ENCODE measurements at places on chromosomes 2 and 18.

- no peak for DNase-seq
These were observed 327.2 kb downstream of the EN1 start for GRCh38 chr2:118520246-118520645.

DNA sequence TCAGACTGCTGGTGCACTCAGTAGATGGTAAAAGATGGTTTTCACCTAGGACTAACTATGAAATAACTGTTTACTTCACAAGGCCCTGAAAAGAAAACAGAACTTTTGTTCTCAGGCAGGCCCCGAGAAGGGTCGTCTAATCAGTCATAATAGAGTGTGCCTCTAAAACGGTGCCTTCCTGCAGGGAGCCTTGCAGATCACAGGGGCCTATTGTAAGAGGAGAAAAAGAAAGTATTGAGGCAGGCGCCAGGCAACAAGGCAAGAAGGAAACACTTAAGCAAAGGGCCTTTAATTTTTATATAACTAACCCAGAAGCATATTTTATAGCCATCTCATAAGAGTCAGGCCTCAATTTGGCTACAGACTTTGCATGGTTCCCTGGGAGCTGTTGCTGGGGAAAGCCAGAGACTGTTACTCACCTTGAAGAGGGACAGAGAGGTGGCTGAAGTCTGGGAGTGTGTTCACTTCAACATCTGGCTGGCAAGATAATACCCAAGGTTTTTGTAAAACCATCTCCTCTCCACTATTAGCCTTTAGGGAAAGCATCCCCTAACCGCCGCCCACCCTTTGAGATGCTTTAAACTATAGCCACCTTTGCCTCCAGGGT lies 117.1 kb downstream of the PRPF40A start:
- DNase-seq: no peak

- DNase-seq: no peak
These were observed 216.7 kb upstream of the STON1 start for GRCh38 chr2:48313036-48313877.

DNA sequence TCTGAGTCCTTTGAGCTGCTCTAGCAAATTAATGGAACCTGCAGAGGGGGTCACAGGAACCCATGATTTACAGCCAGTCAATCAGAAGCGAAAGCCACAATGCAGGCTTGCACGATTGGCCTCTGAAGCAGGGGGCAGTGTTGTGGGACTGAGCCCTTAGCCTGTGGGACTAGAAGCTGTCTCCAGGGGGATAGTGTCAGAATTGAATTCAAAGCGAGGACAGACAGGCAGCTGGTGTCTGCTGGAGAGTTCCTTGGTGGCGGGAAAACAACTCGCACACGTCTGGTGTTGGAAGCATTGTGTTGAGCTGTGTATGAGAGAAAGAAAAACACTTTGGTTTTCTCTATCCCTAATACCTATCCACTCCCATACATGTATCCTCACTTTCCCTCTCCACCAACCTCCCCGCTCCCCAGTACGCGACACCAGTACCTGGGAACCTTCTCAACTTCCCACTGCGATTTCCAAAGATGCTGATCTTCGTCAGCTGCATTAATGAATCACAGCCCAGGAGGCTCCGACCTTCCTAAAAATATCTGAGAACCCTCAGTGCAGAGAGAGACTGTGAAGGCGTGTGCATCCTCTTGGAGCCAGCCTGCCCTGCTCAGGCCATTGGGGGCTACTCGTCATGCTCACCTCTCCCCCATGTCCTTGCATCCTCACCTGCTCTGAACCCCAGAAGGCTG lies 88.2 kb downstream of the HS1BP3 start:
- no peak for DNase-seq

DNA sequence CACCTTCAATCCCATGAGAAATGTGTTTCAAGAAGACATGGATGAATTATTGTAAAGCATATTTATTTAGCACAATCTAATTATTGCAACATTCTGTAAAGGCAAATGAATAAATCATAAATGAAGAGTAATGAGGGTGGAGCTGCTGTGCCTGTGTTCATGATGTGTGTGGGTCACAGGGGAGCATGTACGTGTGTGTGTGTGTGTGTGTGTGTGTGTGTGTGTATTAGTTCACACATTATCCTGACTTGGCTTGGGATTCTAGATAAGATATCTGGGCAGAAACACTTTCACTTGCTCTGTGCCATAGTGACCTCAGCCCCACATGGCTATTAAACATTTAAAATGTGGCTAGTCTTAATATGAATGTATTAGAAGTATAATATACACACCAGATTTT lies 361.8 kb downstream of the ALK start:
- no peak for DNase-seq

- no peak for DNase-seq
These were observed 21.3 kb upstream of the ALLC start for GRCh38 chr2:3636586-3637310.

DNA sequence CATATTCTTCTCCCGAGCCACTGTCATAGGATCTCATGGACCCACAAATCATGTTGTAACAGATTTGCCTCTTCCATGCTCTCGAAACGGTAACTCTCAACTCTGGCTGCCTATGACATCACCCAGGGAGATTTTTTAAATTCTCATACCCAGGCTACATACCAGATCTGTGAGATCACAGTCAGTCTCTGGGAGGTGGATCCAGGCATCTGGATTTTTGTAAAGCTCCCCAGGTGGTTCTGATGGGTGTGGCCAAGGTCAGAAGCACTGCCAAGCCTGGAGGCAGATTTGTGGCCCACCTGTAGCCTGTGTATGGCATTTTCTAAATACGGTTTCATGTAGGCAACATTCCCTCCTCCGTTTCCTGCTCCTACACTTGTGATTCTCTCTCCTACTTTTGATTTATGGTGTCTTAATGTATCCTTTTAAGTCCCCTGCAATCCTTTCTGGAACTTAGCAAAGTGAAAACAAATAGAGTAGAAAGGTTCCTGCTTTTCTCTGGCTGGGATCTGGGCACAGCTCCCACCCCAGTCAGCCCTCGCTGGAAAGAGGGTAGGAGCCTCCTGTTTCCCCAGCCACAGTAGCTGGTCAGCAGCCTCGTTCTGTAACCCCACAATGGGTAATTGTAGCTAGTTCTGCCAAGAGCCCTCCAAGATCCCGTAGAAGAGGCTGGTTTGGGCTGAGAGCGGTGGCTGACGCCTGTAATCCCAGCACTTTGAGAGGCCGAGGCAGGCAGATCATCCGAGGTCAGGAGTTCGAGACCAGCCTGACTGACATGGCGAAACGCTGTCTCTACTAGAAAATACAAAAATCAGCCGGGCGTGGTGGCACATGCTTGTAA lies 96.2 kb downstream of the KLHL29 start:
- DNase-seq: no peak
